Left renal cortex interstitium (tissue), 4 donors: ENCODE measurements at places on chromosomes 16 and 17.

- no peak for DNase-seq
These were observed 38.4 kb upstream of the EMP2 start for GRCh38 chr16:10618710-10619209.

DNA sequence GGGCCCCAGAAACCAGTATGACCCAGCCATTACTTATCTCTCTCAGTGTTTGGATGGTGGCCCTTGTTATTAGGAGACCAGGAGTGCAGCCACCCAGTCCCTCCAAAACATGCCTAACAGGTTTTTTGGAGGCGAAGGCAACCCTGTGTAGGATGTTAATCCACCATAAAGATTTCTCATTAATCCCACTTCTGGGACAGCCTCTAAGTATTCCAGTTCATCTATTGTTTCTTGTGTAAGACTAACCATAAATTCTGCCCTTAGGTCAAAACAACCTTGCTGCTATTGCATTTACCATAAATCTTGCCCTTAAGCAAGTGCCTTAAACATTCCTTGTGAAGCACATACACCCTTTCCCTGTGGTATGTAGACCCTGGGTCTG, 21.5 kb upstream of the OR1F1 start:
- DNase-seq, result no peak

GRCh38 chr17:63476854-63477479, at the start of gene ACE:
ACE (plus strand) TSS chr17:63477061; CDS start chr17:63477095, 34 bp downstream.
- no peak for DNase-seq

GRCh38 chr17:7238420-7239090, 702 bp downstream of the PHF23 start:
- no peak for DNase-seq

DNA sequence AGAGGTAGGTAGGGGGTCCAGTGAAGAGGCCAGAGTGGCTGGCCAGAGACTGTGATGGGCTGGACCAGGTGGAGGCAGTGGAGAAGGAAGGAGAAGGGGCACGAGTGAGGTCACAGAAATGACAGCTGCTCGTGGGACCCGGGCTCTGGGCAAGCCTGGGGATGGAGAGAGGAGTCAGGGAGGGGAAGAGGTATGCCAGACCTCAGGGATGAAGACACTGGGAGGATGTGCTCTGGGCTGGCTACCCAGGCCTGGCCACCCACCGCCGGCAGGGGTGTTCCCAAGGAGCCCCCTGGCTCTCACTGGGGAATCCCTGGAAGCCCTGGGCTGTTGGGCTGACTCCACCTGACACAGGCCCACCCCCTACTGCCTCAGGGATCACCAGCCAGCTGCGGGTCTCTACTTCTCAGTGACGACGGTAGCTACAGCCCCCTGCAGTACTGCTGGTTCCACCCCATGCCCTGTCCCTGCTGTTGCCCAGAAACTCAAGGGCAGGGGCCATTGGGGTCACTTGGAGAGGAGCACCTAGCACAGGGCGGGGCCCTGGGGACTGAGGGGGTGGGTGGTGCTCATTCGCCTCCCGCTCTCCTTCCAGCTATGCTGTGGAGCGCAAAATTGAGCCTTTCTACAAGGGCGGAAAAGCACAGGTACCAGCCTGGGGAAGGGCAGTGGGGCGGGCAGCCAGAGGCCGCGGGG, 1.8 kb downstream of the TBL3 start:
- no peak for DNase-seq

- no peak for DNase-seq
These were observed 2.1 kb upstream of the SEZ6 start for GRCh38 chr17:29007860-29008455.

- no peak for DNase-seq
These were observed 13.9 kb downstream of the BRD7 start for GRCh38 chr16:50354629-50355456.

DNA sequence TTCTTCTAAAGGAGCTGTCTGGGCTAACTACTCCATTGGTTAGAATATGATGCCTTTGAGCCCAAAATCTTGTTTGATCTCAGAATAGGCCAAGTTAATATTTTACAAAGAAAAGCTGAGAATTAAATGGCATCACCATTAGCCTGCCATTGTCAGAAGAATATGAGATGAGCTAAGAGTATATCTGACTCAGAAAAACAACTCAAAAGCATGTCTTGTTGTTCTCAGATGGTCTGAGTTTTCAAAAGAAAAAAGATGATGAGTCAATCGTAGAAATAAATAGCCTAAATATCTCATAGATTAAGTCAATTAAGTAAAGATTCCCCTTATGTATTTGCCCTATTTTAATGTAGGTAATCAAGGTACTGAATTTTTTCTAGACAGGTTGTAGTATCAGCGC, 197.1 kb upstream of the TBX2 start:
- no peak for DNase-seq

DNA sequence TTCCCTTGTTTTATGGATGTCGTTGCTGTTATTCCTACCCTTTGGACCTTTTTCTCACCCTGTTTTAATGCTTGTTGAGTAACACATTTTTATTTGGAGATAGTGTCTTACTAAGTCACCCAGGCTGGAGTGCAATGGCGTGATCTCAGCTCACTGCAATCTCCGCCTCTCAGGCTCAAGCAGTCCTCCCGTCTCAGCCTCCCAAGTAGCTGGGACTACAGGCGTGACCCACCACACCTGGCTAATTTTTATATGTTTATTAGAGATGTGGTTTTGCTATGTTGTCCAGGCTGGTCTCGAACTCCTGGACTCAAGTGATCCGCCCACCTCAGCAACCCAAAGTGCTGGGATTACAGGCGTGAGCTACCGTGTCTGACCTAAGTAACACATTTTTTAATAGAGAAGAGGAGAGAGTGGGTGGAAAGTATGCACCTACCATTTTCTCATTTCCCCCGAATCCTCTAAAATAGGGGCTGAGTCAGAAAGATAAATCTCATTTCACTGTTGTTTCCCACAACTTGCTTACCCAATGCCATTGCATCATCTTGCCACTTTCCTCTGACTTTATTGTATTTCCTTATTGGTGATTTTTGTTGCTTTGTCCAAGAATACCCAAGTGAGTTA, 7.0 kb downstream of the DHX40 start:
- DNase-seq, result no peak

DNA sequence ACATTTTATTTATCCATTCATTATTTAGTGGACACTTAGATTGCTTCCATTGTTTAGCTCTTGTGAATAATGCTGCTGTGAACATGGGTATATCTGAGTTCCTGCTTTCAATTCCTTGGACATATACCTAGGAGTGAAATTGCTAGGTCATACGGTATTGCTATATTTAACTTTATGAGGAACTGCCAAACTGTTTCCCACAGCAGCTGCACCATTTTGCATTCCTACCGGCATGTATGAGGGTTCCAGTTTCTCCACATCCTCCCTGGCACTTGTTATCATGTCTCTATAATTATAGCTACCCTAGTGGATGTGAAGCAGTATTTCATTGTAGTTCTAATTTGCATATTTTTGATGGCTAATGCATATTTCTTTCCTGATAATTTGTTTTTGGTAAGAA, 23.7 kb upstream of the DRG2 start:
- no peak for DNase-seq

DNA sequence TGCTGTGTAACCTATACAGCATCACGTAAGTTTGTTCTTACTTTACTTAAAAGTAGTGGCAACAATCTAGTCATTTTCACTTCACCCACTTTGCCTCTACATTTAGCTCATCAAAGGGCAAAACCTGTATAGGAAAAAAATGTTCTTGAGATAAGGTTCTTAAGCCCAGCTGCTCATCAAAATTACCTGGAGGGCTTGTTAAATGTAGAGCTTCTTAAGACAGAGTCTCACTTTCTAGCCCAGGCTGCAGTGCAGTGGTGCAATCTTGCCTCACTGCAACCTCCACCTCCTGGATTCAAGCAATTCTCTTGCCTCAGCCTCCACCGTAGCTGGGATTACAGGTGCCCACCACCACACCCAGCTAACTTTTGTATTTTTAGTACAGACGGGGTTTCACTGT, 38.2 kb upstream of the TMEM97 start:
- DNase-seq, result no peak

DNA sequence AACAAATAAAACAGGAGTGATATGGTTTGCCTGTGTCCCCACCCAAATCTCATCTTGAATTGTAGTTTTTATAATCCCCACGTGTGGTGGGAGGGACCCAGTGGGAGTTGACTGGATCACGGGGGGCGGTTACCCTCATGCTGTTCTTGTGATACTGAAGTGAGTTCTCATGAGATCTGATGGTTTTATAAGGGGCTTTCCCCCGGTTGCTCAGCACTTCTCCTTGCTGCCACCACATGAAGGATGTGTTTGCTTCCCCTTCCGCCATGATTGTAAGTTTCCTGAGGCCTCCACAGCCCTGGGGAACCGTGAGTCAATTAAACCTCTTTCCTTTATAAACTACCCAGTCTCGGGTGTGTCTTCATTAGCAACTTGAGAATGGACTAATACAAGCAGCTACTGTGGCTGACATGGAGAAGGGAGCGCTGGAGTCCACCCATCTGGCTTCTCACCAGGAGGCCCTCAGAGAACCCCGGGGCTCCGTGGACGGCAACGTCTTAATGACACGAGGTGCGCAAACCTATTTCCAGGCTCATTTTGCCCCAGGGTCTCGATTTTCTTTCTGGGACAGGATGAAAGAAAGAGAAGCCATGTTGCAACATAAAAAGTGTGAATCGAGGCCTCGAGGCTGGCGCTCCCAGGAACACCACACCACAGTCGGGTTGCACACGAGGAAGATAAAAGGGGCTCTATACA, 129.5 kb downstream of the DYNLRB2 start:
- DNase-seq, result no peak

GRCh38 chr17:48460052-48460451, 30.0 kb upstream of the SKAP1 start:
- no peak for DNase-seq

DNA sequence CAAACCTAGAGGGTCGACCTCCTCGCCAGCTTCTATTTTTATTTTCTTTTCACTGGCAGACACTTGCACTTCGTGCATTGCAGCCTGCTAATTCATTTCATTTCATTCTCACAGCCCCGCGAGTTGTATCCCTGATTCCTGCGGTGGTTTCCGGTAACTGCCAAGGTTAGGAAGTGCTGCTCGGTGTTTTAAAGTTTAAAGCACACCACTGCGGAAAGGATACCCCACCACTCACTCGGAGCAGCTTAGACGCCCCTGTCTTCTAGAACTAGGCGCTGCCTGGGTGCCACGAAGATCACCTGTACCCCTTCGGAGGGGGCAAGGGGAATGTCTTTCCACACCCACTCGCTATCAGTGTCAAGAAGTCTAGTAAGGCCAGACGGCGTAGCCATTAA, 509 bp downstream of the CNEP1R1 start:
- peak; percentile 37 for DNase-seq

- DNase-seq, result no peak
These were observed 154.0 kb upstream of the KCNJ16 start for GRCh38 chr17:69921046-69921445.

GRCh38 chr16:27803775-27804549, 254.0 kb downstream of the KATNIP start:
- DNase-seq, result no peak

- DNase-seq, result no peak
These were observed 3.8 kb downstream of the NTHL1 start for GRCh38 chr16:2043667-2044451.

- DNase-seq, result no peak
These were observed 130.4 kb upstream of the PMFBP1 start for GRCh38 chr16:72302332-72302731.

DNA sequence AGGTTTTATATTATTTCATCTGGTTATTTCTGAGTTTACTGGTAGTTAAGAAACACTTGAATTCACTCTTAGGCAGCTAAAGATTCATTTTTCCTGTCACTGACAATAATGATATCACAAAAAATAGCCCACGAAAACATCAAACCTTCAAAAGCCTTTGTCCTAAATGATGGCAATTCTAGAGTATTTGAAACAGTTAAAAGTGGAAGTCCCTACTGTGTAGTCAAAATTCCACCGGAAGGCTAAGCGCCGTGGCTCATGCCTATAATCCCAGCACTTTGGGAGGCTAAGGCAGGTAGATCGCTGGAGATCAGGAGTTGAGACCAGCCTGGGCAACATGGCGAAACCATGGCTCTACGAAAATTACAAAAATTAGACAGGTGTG, 103.5 kb downstream of the HIC1 start:
- DNase-seq, result no peak

DNA sequence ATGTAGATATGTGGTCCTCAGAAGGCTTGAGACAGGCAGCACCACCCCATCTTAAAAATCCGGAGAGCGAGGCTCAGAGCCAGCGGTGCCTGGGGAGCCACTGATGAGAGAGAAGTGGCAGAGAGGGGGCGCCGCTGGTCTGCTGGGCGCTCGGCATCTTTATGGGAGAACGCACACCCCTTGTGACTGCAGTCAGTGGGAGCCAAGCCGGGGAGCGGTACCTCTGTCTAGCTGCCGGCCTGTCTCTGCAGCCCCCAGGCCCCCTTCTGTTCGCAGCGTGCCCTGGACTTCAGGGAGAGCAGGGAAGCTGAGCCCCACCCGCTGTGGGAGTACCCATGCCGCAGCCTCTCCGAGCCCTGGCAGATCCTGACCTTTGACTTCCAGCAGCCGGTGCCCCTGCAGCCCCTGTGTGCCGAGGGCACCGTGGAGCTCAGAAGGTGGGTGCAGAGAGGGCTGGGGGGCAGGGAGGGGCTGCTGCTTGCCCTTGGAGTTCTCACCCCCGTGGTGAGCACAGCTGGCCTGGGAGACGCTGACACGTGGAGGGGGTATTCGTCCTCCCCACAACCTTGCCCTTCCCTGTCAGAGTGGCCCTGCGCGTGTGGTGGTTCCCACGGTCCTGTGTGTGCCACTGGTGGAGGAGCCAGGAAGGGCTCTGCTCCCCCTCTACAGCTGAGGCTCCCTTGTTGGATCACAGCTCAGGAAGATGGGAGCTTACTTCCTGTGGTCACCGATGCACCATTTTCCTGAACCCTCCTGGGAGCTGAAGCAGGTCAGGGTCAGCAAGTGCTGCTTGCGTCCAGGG, 44.8 kb downstream of the PRMT7 start:
- no peak for DNase-seq

- no peak for DNase-seq
These were observed 34.2 kb upstream of the PABPN1L start for GRCh38 chr16:88900662-88901052.

- no peak for DNase-seq
These were observed 11.8 kb downstream of the GSPT1 start for GRCh38 chr16:11903906-11904305.

GRCh38 chr17:48767263-48767774, 38.8 kb upstream of the HOXB13 start:
- DNase-seq, result no peak

GRCh38 chr17:21464611-21465021, 88.5 kb downstream of the KCNJ12 start:
- no peak for DNase-seq

GRCh38 chr17:58328195-58329034, at the start of gene TSPOAP1:
TSPOAP1 (minus strand) TSS chr17:58328795; CDS start chr17:58327920, 875 bp downstream.
- DNase-seq, result no peak

GRCh38 chr17:45345554-45346215, 28.9 kb upstream of the MAP3K14 start:
- peak; percentile 50 for DNase-seq

DNA sequence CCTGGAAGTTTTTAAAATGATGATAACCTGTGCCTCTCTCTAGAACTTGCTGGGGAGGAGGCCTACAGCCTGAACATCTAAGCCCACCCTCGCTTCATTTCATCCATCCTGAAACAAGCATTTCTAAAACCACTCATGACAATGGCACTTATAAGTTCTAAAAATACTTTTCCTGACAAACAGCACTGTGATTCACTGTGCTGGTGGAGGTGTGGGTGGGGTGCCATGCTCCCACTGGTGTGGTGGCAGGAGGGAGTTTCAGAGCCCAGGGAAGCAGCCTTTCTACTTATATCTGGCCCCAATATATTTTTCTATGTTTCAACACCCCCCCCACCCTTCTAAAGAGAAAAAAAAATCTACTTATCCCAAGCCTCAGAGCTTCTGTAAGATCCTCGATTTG, 52.6 kb downstream of the RAB11FIP4 start:
- no peak for DNase-seq

- DNase-seq, result no peak
These were observed 63.6 kb downstream of the SMG6 start for GRCh38 chr17:2239882-2240430.
